ENCODE measurements at places on chromosomes 11 and 22.

- no peak for DNase-seq
These were observed 51.3 kb upstream of the CADM1 start for GRCh38 chr11:115555336-115556090.

DNA sequence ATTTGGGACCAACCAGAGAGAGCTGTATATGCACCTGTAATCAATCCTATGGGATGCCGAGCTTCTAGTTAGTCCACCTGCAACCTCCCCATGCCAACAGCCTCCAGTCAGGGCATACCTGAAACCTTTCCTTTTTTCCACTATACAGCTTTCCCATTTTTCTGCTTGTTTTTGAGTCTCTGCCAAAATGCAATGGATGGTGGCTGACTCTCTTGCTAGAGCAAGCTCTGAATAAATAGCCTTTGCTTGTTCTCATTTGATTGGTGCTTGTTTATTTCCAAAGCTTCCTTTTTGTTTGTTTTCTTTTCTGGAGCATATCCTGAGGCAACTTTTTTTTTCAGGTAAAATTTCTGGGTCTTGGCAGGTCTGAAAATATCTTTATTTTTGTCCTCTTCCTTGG lies 58.0 kb upstream of the PLET1 start:
- DNase-seq, result no peak

GRCh38 chr22:30425616-30426387 lies at the start of gene MTFP1:
MTFP1 (plus strand) TSS chr22:30425768; CDS start chr22:30425880, 112 bp downstream.
- DNase-seq, result no peak

GRCh38 chr22:50443801-50444625 lies 30.8 kb downstream of the SBF1 start:
- DNase-seq, result no peak

- no peak for DNase-seq
These were observed 102.7 kb downstream of the MN1 start for GRCh38 chr22:27698813-27699212.

- DNase-seq, result no peak
These were observed 370.9 kb downstream of the TBC1D22A start for GRCh38 chr22:47133061-47133969.

- no peak for DNase-seq
These were observed 1.4 kb upstream of the TCN2 start for GRCh38 chr22:30605449-30606110.

GRCh38 chr22:29701155-29701999 lies 18.4 kb upstream of the CABP7 start:
- DNase-seq, result no peak

GRCh38 chr11:2826679-2827056 lies 58.9 kb downstream of the CDKN1C start:
- no peak for DNase-seq
